ENCODE measurements at places on chromosomes 12 and 14. TPM values are rescaled to one million over a fixed set of nuclear protein-coding genes. Genes with fewer than 3 reads are reported as not detected.

- no peak for DNase-seq
Measured at GRCh38 chr14:50257732-50258131, 26.4 kb upstream of the SOS2 start.

DNA sequence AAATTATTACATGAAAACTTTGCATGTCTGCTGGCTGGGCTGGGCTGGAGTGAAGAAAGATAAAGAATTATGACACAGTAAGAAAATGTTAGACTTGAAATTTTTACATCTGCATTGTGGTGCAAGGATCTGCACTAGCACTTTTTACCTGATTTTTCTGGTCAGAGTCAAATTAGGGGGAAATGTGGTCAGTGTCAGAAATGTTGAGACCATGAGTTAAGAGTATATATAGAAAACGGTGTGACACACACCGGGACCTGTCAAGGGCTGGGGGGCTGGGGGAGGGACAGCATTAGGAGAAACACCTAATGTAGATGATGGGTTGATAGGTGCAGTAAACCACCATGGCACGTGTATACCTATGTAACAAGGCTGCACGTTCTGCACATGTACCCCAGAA lies 90.3 kb downstream of the IGF1 start:
- DNase-seq, result no peak

DNA sequence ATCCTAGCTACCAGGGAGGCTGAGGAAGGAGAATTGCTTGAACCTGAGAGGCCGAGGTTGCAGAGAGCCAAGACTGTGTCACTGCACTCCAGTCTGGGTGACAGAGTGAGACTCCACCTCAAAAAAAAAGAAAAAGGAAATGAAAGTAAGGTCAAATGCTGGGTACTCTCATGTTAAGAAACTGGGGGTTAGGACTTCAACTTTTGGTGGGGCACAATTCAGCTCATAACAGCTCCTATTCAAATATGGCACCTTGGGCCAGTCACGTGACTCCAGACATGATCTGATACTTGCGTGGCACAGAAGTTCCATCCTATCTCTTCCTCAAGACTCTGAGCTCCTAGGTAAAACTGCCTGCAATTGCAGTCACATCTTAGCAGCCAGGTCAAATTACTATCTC lies 142.7 kb downstream of the EGLN3 start:
- no peak for DNase-seq

DNA sequence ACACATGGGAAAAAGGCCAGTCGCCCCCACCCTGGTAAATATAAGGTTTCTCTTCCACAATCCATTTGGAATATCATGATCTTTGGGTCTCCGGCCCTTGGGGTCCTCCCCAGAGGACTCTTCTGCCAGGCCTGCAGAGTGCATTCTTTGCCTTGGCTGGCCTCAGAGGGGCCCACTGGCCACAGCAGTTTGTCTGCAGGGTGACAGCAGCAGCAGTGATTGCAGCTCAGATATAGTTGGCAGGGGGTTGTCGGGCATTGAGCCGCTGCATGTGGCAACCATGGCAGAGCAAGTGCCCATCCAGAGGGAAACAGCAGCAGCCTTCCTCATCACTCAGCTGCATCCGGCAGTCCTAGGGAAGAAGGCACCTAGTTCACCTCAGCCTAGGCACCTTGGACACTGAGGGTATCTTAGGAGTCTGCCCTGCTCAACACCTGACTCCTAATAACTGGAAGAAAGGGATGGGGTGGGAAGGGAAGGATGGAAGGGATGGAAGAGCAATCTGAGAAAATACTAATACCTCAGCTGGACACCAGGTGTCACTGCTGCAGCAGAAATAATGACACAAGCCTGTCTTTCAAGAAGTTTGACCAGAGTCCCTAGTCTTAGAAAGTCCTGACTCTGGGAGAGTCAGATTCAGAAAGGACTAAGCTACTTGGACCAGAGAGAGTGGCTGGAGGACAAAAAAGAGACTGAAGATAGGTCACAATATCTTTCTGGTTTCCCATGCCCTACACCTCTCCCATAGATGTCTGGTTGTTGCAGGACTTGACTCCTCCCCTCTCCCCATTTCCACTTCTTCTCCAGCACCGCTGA lies 8.9 kb downstream of the AJUBA start:
- no peak for DNase-seq

GRCh38 chr12:49296034-49296835 lies 1.3 kb downstream of the PRPH start:
- DNase-seq, result no peak

DNA sequence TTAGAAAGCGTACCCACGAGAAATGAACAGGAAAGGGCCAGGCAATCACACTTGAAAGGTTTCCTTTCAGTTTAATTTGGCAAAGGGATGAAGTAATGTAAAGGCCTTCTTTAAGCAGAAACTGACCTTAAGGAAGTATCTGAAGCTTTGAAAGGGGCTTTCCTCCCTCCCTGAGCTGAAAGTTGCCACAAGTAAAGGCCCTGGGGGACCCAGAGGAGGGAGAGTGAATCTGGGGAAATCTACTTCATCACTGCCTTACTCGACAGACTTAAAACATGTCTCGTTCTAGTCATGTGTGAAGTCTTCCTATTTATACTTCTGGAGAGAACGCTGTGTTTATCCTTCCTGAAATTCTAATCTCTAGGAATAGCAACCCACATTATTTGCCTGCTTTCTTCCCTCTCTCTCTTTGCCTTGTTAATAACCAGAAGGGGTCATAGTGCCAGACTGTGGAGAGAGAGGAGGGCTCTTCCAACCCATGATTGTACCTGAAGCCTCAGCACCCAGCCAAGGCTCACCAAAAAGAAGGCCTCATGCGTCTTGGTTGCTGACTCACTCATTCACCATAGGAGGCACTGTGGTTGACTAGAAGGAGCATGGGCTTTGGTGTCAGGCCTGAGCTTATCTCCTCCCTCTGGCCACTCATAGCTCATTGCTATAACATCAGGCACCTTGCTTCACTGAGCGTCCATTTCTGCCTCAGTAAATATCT lies 10.2 kb upstream of the GPX2 start:
- no peak for DNase-seq

DNA sequence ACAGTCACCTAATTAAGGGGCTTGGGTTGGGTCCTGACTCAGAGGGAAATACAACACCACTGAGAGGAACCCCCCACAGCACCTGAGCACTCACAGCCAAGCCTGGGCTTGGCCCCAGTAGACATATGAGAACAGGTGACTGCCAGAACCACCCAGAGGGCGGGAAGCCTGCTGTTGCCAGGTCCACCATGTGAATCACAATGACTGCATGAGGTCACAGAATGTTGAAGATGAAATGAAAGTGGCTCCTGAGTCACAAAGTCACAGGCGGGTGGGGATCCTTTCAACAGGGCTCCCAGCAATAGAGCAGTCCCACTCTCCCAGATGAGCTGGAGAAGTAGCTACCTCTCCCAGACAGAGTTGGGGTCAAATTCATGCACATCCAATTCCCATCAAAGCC lies at the start of gene LRRC74A:
TSS of gene LRRC74A (plus strand) at position 287 of the 400 bp plus-strand sequence. CDS start 290 bp downstream, outside the sequence.
- DNase-seq, result no peak

GRCh38 chr12:102535306-102535705 lies 54.9 kb upstream of the IGF1 start:
- no peak for DNase-seq

GRCh38 chr12:62438098-62438692 lies 28.4 kb upstream of the MON2 start:
- peak; percentile 44 for DNase-seq

- no peak for DNase-seq
Measured at GRCh38 chr12:57894399-57895292, 46.7 kb upstream of the ATP23 start.

- no peak for DNase-seq
Measured at GRCh38 chr12:53218551-53219291, 11.7 kb upstream of the ITGB7 start.

DNA sequence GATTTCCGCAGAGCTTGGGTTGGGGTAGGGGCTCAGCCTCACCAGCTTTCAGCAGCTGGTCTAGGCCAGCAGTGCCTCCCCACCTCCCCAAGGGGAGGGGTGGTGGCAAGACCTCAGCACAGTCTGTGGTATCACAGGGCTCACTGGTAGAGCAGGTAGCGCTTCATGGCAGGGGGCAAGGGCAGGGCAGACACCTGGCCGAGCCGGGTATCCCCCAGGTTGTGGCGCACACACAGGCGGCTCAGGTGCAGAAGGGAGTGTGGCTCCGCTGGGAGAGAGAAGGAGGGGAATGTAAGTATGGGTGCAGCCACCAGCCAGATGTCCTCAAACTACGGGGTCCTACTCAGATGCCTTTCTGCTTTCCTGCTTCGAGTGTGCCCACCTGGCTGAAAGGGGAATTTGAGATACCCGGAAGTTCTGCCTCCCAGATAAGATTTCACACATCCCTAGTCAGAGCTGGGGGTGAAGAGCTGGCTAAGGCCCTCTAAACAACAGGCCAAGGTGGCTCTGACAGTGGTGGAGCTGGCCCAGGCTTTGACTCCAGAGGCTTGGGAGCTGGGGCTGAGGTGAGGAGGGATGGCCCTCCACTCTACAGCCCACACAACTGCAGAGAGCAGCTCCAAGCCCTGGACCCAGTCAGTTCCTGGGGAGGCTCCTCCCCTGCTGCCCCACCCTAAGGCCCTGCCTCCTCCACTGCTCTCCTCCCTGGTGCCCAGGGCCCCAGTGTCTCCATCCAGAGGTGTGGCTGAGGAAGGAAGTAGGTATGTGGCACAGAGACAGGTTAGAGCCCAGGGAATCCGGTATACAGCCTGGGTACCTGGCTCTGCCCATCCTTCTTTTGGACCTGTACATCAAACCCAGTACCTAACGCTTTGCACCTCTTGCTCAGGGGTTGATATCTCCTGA lies 1.8 kb downstream of the SPSB2 start:
- peak; percentile 56 for DNase-seq

- peak; percentile 26 for DNase-seq
Measured at GRCh38 chr12:102474438-102475064, 5.8 kb downstream of the IGF1 start.

DNA sequence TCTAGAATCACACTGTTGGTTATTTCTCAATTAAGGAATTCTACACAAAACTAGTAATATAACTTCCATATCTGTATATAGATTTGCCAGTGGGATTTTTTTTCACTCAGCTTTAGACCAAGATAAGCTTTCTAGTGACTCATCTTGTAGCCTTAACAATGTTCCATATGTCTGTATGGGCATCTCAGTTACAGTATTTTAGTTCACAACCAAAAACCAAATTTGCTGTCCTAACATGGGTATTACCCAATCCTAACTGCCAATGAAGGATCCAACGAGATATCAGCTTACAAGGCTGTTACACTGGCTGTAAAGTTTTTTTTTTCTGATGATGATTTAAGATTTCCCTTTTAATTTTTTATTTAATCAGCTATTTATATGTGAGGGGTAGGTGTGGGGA lies 31.5 kb upstream of the KRR1 start:
- no peak for DNase-seq

REP15 gene
- 0.86 TPM for total RNA-seq

TSPAN19 gene
- total RNA-seq, result 0.32 TPM

SERPINA5 gene
- 3.0 TPM for total RNA-seq

HRK gene
- 4.3 TPM for total RNA-seq

NPAS3 gene
- not detected for total RNA-seq

CD163 gene
- total RNA-seq, result 1.4 TPM

LRP1-AS gene
- total RNA-seq, result not detected
